ENCODE measurements at places on chromosomes 2 and 18.
A peak's percentile ranks its signal among the peaks of the same experiment; 100 is the strongest.

DNA sequence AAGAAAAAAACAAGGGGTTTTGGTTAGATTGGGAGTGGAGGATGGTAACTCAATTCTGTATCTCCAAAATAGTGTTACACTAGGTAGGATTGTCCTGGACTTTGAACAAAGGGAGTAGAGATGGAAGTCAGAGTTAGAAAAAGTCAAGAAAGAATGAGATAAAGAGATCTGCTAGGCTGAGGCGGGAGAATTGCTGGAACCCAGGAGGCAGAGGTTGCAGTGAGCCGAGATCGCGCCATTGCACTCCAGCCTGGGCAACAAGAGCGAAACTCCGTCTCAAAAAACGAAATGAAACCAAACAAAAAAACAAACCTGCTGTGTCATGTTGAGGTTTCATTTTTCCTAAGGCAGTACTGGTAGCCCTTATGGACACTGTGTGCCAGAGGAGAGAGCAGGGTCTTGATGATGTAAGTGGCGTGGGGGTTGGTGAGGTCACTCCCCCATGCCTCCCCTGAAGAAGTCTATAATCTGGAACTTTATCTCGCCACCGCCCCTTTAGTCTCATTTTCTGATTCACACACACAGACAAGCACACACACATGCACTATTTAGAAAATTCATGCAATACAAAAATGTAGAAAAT lies 10.5 kb downstream of the DRC1 start:
- no peak for DNase-seq

DNA sequence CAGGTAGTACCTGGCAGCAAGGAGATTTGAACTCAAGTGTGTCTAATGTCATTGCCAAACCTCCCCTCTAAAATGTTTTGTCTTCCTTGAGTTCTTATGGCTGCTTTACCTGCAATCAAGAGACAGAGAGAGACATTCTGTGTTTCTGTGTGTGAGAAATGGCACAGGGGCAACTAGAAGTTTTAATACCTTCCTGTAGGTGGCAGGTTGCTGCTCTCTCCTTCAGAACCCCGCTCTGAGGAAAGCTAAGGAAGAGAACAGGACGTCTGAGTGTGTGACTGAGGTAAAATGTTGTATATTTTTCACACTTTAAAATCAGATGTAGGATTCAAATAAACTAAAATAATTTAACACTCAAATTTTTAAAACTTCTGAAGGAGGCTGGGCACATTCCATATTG lies 19.2 kb downstream of the DTNA start:
- DNase-seq: peak; percentile 70

GRCh38 chr2:32291746-32292145 lies 14.0 kb downstream of the YIPF4 start:
- no peak for DNase-seq

GRCh38 chr18:13256444-13257305 lies 38.1 kb downstream of the LDLRAD4 start:
- peak; percentile 67 for DNase-seq

DNA sequence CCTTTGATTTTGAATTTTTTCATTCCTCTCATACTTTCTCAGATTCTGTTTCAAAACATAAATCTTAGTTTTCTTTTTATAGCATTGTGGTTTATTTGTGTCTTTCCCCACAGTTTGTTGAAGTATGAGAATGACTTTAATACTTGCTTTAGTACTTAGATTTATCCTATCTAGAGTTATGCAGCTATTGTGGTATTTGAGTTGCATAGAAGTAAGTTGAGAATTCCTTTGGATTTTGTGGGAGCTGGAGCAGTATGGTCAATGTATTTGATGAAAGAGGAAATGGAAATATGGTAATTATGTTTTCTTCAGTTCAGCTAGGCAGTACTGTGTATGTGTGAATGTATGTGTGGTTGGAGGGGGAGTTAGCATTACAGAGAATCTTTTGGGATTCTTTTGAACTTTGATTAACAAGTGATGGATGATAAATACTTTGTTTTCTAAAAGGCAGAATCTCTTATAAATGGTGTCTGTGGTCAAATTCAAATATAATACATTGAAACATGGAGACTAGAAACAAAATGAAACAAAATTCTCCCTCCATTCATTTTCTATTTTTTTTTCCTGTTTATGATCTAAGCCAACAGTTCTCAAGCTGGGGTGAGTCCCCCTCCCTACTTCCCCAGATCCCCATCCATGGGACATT lies 3.0 kb downstream of the ACVR2A start:
- no peak for DNase-seq

- no peak for DNase-seq
Measured at GRCh38 chr2:77185052-77185451, 337.1 kb downstream of the LRRTM4 start.

GRCh38 chr2:96970248-96970875 lies 16.0 kb downstream of the FAM178B start:
- no peak for DNase-seq

- no peak for DNase-seq
Measured at GRCh38 chr2:85564144-85564563, 2.9 kb upstream of the GGCX start.

- DNase-seq: no peak
Measured at GRCh38 chr2:158644139-158644538, 151.0 kb upstream of the DAPL1 start.

- no peak for DNase-seq
Measured at GRCh38 chr18:13451213-13451540, 232.6 kb downstream of the LDLRAD4 start.

DNA sequence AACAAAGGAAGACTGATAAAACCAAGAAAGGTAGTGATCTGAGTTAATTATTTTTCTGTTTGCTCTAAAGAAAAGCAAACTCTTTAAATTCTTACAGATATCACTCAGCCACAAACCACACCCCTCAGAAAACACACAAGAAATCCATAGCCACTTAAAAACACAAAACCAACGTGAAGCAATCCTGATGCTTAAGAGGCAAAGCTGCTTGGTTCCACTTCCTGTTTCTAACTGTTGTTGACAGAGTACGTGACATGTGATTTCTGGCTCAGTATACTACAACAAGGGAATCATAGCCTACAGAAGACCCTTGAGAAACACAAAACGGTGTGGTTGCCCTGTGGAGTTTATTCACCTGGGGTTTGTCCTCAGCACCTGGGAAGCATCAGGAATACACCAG lies 240.9 kb upstream of the APCDD1 start:
- DNase-seq: no peak

- DNase-seq: no peak
Measured at GRCh38 chr2:32614084-32614483, 13.8 kb upstream of the TTC27 start.

- no peak for DNase-seq
Measured at GRCh38 chr2:16134436-16135165, 194.3 kb downstream of the MYCN start.

- DNase-seq: no peak
Measured at GRCh38 chr18:78378983-78379382, 600.6 kb upstream of the SALL3 start.

GRCh38 chr2:236814593-236814992 lies 245.0 kb downstream of the ACKR3 start:
- no peak for DNase-seq

Measured in neural progenitor cell (in vitro differentiated cells).